Fibroblast of lung (primary cell): ENCODE measurements at places on chromosomes 1 and 21.
A peak's percentile ranks its signal among the peaks of the same experiment; 100 is the strongest.

DNA sequence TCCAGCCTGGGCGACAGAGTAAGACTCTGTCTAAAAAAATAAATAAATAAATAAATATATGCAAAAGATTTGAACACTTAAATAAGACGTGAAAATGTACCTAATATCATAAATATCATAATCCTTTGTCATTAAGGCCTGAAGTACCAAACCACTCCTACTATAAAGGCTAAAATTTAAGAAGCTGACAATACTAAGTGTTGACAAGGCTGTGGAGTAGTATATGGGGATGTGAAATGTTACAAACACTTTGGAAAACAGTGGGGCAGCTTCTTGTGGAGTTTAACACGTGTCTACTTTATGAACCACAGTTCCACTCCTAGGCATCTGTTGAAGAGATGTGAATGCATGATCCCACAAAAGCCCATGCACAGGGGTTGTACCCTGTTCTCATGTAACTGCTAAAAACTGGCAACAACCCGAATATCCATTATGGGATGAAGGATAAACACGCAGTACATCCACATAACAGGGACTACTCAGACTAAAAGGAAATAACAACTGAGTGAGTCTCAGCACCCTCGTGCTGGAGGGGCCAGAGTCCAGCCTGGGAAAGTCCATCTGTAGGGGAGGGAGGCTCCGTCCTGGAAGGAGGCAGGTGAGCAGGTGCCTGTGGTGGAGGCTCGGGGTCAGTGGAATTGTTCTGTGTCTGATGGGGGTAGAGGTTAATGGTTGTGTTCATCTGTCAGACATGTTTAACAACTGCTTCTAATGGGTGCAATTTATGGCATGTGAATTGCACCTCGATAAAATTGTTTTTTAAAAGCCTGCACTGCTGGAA, 6.7 kb upstream of the SLC19A1 start:
- no peak for DNase-seq

DNA sequence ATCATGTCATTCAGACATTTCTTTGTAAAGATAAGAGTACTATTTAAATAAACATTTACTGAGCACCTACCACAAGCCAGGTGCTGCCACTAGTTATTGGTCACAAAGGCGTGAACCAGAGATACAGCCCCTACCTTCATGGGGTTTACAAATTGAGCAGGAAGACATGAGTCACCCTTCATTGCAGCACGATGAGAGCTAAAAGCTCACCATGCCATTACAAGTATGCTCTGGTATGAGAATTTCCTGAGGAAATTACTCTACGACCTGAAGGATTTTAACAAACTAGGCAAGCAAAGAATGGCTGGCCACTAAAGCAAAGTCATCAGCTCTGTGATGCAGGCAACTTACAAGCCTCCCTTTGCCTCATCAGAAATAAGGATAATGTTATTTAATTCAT, 346.8 kb downstream of the BRINP2 start:
- DNase-seq = peak; percentile 83

GRCh38 chr1:101284021-101284420, 47.2 kb downstream of the S1PR1 start:
- DNase-seq = no peak

GRCh38 chr1:93111065-93111464, 32.0 kb downstream of the MTF2 start:
- no peak for DNase-seq

DNA sequence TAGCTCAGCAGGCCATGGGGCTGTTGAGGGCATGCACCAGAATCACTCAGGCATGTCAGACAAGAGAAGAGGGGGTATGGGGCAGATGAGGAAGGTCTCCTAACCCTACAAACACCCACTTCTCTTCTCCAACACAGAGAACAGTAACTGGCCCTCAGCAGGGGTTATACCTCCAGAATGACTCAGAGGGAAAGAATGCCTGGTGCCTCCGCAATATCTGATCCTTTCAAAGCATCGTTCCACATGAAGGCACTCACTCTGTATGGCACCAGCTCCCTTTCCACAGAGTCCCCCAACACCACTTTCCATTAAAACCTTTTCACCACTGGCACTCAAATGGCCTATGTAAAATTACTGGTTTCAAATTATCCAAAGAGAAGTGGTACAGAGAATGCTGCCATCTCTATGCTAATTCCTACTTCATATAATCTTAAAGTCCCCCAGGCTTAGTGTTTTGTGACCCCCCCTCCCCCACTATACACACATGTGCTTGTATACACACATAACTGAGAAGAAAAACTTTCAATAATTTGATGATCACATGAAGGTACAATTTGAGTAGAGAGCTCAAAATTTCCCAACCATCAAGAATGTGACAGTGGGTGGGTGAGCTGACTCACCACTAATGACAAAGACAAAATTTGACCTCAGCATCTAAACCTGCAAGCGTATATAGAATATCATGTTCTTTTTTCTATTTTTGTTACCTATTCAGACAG, 91.5 kb downstream of the SIPA1L2 start:
- peak; percentile 31 for DNase-seq

- DNase-seq = peak; percentile 27
Measured at GRCh38 chr1:83998498-83999315, at the start of gene TTLL7. Gene TTLL7, minus strand, starts transcription at chr1:83999132. Its CDS starts 46,921 bp downstream, at chr1:83952211.

GRCh38 chr1:78676347-78676982, 26.8 kb downstream of the IFI44 start:
- peak; percentile 86 for DNase-seq

GRCh38 chr1:37792943-37793686, 532 bp upstream of the MANEAL start:
- no peak for DNase-seq
